Stimulated activated CD8-positive, alpha-beta memory T cell treated with anti-CD3 and anti-CD28 coated beads, Interleukin-2, amount 100 ng/mL, for 48 hours (primary cell): ENCODE measurements at places on chromosomes 2 and 18.

DNA sequence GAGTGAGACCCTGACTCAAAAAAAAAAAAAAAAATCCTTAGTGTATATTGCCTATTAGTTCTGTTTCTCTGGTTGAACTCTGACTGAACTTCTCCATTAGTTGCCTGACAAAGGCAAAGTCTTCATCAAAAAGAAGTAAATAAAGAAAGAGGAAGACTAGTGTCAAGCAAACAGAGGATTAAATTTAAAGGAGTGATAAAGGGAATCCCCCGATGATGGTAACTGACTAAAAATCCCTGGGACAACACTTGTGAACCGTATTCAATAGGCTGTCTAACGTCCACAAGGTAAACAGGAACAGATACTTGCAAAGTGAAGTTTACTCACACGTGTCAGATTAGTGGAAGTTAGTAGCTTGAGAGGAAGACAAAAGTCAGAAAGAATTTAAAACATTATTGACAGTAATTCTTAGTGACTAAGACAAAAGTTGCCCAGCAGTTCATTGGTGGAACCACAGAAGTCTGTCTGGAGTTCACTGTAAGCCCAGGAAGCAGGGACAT lies 26.2 kb upstream of the SPOPL start:
- DNase-seq = no peak

DNA sequence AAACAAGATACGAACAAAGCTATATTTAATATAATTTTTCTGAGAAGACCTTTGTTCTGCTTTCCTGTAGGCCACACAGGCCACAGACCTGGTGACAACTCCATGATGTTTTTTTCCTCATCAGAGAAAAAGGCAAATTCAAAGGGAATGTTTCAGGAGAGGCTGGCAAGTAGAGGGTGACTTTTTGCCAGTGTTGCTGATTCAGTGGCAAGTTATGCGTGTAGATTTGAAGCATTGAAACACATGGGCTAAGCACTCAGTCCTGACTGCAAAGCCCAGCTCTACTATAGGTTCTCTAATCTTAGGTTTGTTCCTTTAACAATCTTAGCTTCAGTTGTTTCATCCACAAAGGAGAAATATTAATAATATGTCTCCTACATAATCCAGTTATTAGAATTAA lies 499.8 kb downstream of the SUCLG1 start:
- DNase-seq = no peak

- no peak for DNase-seq
Observed at GRCh38 chr2:113760400-113760799, 4.0 kb upstream of the SLC35F5 start.

DNA sequence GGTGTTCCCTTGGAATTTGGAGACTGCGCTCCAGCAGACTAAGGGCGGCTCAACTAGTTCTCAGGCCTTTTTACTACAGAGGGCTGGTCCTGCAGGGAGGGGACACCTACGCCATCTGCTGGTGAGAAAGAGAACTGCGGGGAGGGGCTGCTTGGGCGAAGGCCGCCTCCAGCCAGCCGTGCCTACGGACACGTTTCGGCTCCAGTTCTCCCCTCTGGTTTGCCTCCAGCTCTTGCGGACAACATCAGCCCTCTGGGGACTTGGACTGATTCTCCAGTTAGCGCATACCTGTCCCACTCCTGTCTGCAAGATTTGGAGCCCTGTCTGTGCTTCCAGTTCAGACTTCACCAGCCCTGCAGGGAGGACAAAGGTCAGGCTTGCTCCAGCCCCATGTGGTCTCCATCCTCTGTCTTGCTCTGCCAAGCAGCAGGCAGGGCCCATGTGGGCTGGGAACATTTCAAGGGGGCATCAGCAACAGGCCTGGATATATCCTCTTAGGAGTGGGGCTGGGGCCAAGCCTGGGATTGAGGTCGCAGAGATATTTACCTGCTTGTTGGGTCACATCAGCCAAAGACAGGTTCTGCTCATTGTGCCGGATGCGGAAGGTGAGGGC lies 10.3 kb downstream of the PTPRN start:
- DNase-seq = peak; percentile 88

GRCh38 chr2:44010266-44010665 lies 14.5 kb upstream of the LRPPRC start:
- no peak for DNase-seq

DNA sequence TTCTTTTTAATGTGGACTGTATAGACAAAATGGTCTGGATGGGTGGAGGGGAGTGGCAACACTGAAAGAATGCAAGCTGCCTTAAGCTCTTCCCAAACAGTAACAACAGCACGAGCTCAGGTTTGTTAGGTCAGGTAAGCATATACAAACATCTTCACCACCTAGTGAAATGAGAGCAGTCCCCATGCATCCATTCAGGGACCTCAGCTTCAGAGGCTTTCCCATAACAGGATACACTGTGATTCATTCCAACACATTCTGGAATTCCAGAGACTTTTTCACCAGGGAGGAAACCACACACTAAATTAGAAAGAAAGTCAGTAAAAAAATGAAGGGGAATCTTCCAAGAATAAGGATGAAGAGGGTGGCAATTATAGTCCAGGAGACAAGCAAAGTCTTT lies 50.4 kb upstream of the BZW1 start:
- no peak for DNase-seq

GRCh38 chr2:160570376-160570775 lies 76.8 kb upstream of the RBMS1 start:
- DNase-seq = no peak

DNA sequence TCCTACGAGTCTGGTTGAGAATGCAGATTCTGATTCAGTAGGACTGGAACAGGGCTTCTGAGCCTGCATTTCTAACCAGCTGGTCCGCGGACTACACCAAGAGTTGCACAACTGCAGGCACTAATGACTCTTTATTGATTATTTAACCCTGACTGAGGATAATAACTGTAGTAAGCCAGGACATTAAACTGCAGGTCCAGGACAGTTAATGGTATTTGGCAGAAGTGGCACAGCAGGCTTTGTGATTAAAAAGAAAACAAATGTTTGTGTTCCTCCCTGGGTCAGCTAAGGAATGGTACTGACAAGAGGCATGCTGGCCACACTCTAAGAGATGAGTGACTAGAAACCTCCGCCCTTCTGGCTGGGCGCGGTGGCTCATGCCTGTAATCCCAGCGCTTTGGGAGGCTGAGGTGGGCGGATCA lies 59.4 kb downstream of the ALPK2 start:
- DNase-seq = no peak

GRCh38 chr2:134711692-134712091 lies 7.1 kb downstream of the TMEM163 start:
- no peak for DNase-seq

DNA sequence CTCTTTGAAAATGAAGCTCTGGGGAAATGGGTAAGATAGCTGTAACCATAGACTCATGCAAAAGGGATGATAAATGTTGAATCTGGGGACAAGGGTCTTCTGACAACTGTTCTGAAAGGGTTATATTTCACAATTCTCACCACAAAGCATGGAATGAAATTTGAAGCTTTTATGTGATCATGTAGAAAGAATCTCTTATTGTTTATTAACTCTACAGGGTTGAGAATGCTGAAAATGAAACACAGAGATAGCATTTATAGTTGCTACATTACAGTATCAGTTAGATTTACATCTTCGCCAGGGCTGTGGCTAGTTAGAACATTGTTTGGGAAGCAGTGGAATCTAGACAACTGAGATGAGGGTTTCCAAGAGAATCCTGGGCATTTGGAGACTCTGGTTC lies 97.4 kb upstream of the LHCGR start:
- DNase-seq = no peak

- DNase-seq = no peak
Observed at GRCh38 chr2:181778621-181779201, 98.4 kb upstream of the NEUROD1 start.

- no peak for DNase-seq
Observed at GRCh38 chr2:241339839-241340630, 16.1 kb upstream of the FARP2 start.

- DNase-seq = no peak
Observed at GRCh38 chr2:215319500-215319899, 7.6 kb downstream of the ATIC start.

DNA sequence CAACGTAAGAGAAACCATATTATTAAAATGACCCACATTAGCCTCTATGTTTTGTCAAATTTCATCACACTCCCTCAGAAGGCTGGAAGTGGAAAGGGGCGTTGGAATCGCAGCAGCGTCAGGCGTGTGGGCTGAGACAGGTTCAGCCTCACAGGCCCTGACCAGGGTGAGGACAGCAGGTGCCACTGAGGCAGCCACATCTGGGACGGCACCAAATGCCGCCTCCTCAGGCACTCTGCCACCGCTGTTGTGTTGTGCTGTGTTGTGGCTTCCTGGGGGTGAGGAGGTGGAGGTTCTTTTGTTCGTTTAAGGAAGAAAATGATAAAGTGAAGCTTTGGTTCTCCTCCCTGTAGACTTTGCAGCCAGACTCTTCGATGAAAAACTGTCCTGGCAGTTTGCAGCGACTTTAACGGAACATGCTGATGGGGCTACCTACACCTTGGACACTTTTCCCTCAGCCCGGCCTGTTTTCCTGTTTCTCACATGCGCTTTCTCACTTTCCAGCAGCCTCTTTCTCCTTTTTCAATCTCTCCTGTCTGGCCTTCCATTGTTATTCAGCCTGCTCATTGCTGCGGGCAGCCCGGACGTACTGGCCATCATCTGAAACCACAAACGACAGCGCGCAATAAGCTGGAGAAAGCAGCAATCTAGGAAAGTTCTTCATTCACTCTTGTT lies 44.9 kb upstream of the SALL3 start:
- no peak for DNase-seq

- DNase-seq = no peak
Observed at GRCh38 chr2:7358865-7359447, 441.7 kb downstream of the RNF144A start.

DNA sequence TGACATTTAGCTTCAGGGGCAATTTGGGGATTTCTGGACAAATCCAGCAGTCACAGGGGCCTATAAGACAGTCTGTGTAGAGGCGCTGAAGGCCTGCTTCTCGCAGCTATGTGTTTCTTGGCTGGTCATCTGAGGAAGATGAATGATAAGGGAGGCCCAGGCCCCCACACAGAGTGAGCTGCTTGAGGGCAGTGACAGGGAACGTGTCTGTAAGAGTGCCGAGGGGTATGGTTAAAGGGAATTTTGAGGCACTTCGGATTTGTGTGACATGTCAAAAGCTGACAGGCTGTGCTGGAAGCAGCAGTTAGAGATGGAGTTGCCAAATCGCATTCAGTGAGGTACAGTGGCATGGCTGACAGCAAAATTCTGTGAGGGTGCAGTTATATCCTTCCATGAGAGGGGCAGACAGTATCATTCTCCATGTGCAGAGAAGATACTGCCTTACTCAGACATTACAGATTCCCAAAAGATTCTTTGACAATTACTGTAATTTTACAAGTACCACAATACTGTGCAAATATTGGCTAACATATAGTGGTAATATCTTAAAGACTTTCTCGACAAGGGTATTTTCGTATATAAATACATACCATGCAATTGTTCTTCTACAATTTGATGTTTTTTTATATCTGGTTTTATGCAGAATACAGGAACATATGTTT lies 74.0 kb downstream of the CERS6 start:
- no peak for DNase-seq

DNA sequence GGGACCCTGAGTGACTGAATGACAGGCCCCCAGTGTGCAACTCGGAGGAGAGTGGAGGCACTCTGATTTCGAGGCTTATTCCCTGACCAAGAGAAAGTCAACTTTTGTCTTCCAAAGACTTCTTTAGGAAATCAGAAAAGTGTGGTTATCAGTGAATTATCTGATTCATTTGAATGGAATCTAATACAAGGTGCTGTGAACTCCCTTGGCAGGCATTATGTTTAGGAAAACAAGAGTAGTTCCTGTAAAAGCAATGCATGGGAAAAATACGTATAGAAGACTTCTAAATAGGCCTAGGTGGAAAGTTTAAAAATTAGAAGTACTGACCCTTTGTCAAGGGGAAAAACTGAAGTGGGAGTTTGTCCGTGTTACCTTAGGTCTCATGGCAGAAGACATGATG lies 269.4 kb downstream of the GBX2 start:
- DNase-seq = no peak

GRCh38 chr2:162403884-162404283 lies 60.0 kb downstream of the GCA start:
- no peak for DNase-seq

DNA sequence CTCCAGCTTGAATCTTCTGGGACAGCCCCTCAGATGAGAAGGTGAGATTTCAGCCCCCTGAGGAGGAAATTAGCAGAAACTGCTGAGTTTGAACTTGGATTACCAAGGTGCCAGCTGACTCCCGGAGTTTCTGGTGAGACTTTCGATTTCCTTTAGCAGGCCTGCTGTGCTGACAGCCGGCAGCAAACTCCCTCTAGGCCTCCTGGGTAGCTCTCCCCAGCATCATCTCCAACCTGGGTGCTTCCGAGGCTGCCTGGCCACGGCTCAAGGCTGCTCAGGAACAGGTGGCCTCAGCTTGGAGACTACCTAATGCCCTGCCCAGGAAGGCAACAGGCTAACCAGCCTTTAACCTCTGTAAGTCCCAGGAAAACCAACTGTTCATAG lies 16.5 kb downstream of the SDC1 start:
- no peak for DNase-seq
